NCI-H524 treated with DMSO at 0.1 percent for 48 hours (cell line): ENCODE measurements at places on chromosomes 13 and 19.

DNA sequence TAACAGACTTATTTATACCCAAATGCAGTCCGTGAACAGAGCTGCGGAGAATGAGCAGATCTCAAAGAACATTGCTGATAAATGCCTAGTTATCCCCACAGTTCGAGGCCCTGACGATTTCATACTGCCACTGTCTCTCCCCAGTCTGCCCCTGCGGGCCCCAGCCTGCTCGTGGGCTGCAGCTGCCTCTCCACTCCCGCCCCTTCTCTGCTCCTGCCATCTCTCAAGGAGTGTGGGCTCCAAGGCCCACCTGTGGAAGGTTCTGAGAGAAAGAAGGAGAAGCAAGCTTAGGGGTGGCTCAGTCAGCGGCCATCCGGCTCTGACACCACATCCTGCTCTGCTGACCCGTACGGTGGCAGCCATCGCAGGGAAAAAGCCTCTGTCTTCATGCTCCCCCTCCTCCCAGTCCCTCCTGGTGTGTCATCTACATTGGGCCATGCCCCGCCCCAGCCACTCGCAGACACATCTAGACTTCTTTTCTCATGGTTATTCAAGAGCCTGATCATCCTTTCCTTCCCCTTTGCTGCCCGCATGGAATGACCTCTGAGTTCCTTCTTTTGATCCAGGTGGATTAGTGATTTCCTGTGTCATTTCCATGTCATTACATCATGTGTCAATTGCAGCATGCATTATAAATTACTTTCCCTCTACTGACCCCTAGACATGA, 52.0 kb downstream of the EPS15L1 start:
- no peak for DNase-seq

DNA sequence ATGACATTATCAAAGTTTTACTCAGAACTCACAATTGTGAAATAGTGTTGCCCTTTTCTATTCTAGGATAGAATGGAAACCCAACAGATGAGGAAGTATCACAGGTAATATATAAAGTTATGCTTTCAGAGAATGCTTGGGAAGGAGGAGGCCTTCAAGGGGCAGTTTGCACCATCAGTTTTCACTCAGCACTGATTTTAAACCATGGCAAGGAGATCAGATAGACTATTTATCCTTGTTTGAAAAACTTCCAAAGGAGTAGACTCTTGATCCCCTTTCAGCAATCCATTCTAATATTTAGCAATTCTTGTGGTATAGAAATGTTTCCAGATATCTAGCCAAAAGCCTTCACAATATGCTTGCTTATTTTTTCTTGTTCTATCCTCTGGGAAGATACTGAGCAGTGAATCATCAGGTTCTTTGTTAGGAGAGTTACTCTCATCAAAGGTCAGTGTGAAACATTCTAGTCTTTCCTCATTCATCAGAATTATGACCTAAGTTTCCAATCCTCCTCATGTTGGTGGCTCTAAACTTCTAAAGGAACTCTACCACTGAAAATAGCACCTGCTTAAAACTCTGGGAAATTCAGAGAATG, 3.8 kb downstream of the GPC6 start:
- no peak for DNase-seq

DNA sequence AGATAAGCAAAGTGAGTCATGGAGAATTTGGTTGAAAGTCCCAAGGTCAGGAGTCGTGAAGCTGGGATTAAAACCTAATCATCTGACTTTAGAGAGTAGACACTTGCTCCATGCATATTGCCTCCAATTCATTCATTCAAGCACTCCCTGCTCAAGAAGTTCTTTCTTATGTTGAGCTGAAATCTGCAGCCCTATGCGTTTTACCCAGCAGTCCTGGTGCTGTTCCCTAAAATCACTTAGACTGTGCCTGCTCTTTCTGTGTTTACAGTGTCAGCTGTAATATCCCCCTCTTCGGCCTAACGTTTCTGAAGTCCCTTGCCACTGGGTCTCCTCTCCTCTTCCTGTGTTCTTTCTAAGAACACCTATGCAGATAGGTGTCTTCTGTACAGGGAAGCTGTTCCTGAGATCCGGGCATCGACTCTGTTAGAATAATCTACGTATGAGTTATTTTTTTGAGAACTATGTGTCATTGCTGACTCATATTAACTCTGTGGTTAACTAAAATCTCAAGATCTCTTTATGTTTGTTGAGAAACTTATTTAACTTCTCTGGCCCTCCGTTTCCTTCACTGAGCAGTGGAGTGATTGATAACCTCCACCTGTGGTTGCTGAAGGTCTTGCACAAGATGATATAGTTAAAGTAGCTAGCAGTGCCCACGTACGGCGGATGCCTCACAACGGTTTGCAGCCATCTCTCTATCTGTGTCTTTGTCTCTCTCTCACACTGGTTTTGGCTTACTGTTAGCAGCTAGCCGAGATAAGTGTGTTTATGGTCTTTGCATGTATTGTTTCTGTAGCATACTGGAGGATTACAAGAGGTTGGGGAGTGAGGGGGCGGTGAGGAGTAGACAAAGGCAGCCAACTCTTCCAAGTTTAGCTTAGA, 4.7 kb downstream of the ALOX5AP start:
- no peak for DNase-seq

GRCh38 chr13:75985132-75985531, 349.0 kb downstream of the LMO7 start:
- DNase-seq, result no peak

- peak; percentile 20 for DNase-seq
Measured at GRCh38 chr13:106987427-106987785, 419.5 kb upstream of the ARGLU1 start.
